ENCODE measurements at places on chromosomes 1 and 21.
A peak's percentile ranks its signal among the peaks of the same experiment; 100 is the strongest.

DNA sequence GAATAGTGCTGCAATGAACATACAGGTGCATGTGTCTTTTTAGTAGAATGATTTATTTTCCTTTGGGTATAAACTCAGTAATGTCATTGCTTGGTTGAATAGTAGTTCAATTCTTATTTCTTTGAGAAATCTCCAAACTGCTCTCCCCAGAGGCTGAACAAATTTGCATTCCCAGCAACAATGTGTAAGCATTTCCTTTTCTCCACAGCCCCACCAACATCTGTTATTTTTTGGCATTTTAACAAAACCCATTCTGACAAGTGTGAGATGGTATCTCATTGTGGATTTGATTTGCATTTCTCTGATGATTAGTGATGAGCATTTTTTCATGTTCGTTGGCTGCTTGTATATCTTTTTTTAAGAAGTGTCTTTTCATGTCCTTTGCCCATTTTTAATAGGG, 21.9 kb upstream of the EEIG2 start:
- DNase-seq: no peak

- DNase-seq: no peak
These were observed 111.7 kb downstream of the SLC45A1 start for GRCh38 chr1:8429549-8430110.

DNA sequence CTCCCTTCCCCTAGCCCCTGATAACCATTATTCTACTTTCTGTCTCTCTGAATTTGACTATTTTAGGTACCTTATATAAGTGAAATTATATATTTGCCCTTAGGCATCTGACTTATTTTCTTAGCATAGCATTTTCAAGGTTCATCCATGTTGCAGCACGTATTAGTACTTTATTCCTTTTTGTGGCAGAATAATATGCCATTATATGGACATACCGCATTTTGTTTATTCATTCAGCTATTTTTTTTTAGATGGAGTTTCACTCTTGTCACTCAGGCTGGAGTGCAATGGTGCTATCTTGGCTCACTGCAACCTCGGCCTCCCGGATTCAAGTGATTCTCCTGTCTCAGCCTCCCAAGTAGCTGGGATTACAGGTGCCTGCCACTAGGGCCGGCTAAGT, 326.2 kb upstream of the PLXNA2 start:
- DNase-seq: no peak

DNA sequence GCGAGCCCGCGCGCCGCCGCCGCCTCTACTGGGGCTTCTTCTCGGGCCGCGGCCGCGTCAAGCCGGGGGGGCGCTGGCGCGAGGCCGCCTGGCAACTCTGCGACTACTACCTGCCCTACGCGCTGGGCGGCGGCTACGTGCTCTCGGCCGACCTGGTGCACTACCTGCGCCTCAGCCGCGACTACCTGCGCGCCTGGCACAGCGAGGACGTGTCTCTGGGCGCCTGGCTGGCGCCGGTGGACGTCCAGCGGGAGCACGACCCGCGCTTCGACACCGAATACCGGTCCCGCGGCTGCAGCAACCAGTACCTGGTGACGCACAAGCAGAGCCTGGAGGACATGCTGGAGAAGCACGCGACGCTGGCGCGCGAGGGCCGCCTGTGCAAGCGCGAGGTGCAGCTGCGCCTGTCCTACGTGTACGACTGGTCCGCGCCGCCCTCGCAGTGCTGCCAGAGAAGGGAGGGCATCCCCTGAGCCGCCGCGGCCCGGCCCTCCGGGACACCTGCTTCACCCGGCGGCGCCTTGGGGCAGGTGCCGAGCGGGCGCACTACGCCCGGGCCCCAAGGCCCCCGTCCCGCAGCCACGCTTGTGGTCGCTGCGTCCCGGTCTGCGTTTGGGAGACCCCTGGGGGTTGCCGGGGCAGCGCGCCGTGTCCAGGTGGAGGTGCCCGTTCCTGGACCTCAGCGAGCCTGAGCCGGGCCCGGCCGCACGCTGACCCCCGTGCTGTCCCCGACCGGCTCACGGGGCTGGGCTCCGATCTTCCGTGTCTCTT, 944 bp downstream of the B3GALT6 start:
- DNase-seq: no peak

GRCh38 chr21:35602811-35603362, 457.4 kb downstream of the SETD4 start:
- DNase-seq: no peak

- DNase-seq: no peak
These were observed 18.7 kb upstream of the RRP15 start for GRCh38 chr1:218266356-218266755.

DNA sequence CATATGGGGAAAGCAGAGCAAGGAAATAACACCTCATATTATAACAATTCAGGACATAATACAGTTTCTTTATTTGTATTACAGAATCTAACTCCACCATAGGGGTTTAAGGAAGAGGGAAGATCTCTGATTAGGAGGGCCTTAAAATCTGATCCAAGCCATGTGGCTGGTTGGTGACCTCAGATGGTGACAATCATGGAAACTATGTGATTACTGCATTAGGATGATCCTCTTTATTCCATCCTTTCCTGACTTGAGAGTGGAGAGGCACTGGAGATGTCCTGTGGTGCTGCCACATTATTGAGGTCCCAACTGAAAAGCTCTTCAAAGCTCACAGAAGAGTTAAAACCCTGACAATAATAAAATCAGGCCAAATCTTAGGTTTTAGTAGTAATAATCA, 168.1 kb upstream of the BEND5 start:
- no peak for DNase-seq

GRCh38 chr1:234665975-234666605, 56.1 kb upstream of the IRF2BP2 start:
- DNase-seq: no peak

- DNase-seq: peak; percentile 29
These were observed 25.9 kb downstream of the S100A6 start for GRCh38 chr1:153509729-153510354.

- DNase-seq: no peak
These were observed 109.5 kb downstream of the SPSB1 start for GRCh38 chr1:9402256-9402616.

DNA sequence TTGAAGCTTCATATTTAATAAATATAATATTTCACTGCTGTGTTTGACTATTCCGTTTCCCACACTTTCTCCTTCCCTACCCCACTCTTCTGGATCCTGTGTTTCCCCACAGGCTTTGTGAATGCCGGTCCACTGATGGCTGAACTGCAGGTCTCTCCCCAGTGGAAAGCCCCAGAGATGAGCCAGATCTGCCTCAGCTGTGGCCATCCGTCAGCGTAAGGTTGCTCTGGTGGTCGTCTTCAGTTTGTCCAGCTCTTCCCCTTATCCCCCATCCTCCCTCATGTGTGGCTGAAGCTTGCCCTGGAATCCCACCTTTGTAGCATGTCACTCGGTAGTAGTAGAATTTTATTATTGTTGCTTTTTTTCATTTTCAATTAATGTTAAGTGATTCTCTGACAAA, 11.4 kb downstream of the SMAP2 start:
- DNase-seq: no peak

DNA sequence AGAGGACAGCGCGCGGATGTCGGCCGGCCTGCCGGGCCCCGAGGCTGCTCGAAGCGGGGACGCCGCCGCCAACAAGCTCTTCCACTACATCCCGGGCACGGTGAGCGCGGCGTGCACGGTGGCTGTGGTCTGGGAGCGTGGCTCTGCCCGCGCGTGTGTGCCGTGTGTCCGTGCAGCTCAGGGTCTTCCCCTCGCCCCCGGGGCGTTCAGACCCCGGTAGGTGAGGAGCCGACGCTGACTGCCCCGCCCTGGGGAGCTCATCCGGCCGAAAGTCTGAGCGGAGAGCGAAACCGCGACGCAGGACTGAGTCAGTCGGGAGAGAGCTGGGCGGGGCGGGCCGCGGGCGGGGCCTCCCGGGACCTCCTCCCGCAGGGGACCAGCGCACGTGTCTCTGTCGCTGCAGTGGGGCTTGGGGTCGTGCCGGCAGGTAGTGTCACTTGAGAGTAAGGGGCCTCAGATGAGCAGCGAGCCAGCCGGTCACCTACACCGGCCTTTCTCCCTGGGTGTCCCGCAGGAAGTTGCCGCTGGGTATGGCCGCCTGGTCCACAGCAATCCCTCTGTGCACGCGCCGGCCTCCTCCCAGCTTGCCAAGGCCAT, 520 bp downstream of the PLEKHN1 start:
- peak; percentile 63 for DNase-seq

GRCh38 chr1:106185089-106185488, 871.4 kb upstream of the PRMT6 start:
- DNase-seq: no peak

DNA sequence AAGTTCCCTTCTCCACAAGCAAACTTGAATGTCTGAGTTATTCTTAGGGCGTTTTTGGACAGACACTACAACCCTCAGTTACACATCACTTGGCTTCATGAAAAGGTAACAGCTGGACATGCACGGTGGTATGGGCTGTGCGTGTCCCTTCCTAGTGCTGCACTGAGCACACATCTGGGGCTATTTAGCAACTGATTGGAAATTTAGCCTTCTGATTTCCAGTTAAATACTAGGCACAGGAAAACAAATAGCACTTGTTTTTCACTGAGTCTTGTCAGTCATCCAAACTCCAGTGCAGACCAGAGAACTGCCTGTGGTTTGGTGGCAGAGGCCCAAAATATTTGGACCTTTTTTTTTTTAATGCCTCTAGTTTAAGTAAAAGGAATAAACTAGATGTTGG, 134.7 kb downstream of the TGFBR3 start:
- no peak for DNase-seq

DNA sequence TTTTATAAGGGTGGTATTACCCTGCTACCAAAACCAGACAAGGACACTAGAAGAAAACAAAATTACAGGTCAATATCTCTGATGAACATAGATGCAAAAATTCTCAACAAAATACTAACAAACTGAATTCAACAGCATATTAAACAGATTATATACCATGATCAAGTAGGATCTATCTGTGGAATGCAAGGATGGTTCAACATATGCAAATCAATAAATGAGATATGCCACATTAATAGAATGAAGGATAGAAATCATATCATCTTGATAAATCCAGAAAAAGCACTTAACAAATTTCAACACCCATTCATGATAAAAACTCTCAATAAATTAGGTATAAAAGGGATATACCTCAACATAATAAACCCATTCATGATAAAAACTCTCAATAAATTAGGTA, 24.3 kb upstream of the MYBPHL start:
- DNase-seq: no peak

GRCh38 chr1:4711416-4712275, 57.2 kb downstream of the AJAP1 start:
- DNase-seq: no peak

GRCh38 chr21:37378700-37379139, 12.1 kb downstream of the DYRK1A start:
- DNase-seq: no peak

DNA sequence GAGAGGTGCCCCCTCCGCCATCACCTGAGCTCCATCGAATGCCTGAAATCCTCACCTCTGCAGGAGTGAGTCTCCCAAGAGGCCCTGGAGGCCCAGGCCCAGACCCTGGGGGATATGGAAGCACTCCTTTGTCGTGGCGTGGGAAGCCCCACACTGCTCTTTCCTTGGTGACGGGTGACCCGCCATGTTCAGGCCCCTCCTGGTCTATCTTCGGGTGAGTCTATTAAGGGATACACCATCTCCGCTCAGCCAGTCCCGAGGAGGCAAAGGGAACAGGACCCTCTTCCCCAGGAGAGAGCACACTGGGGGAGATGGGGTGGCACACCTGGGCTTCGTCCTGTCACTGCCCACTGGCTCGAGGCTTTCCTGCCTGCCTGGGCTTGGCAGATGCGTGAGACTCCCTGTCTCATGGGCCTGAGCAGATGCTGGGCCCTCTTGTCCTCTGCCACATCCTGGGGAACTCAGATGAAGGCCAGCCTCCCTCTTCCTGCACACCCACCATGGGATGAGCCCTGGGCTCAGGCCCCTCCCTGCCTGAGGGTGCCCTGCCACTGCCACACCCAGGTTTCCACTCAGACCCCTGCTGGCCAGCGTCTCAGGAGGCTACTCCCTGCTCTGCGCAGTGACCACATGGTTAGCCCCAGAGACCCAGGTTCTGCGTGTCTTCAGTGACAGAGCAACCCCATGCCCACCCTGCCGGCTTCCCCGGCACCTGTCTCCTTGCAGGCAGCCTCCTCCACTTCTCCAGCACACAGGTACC, 3.8 kb upstream of the NPHP4 start:
- DNase-seq: no peak

All from activated naive CD4-positive, alpha-beta T cell (primary cell).